ENCODE measurements at places on chromosomes 6 and 20. TPM values are rescaled to one million over a fixed set of nuclear protein-coding genes. Genes with fewer than 3 reads are reported as not detected.
A peak's percentile ranks its signal among the peaks of the same experiment; 100 is the strongest.

DNA sequence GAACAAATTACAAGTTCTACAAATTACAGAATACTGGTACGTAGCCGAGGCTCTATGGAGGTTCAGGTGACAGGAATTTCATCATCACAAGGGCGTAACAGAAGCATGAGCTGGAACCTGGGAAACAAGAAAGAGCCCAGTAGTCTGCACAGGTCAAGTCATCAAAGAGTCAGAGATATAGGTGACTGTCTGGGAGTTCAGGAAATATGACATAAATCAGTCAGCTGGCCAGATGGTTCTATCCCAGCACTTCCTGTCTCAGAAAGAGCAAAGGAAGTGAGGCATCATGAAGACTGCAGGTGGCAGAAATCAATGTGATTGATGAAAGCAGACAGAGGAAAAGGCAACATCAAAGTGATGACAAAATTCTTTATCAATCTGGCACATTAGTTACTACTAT lies 23.3 kb downstream of the MYCT1 start:
- H3K27ac ChIP-seq, result no peak overlapping the region
- no peak overlapping the region for H3K4me3 ChIP-seq
- no peak for DNase-seq
- no peaks in the 10 kb centered on the region for H3K36me3 ChIP-seq

DNA sequence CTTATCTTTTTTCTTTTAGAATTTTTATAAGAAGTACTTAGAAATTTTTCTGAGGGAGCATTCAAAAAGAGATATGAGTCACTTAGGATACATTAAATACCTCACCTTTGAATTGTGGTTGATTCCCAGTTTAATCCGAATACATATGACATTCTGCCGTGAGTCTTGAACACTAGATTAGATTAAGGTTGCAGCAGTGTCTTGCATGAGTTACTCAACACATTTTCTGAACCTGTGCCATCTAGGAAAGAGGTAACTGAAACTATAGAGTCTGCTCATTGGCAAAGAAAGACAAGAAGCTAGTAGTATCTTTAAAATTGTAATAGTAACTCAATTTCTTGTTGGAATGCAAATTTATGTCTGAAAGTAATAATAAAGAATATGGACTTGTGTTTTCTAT lies 14.9 kb downstream of the PEX3 start:
- peaks cover 2% of the 10 kb centered on the region for H3K4me1 ChIP-seq
- H3K27ac ChIP-seq, result no peak overlapping the region
- no peaks in the 10 kb centered on the region for H3K27me3 ChIP-seq
- H3K36me3 ChIP-seq, result peaks cover 29% of the 10 kb centered on the region

Gene SLCO4A1
- 55.2 TPM for total RNA-seq

GRCh38 chr6:27295301-27296079 lies 16.6 kb downstream of the POM121L2 start:
- peak overlapping the region; percentile 11 for H3K27ac ChIP-seq
- H3K27me3 ChIP-seq, result peaks cover 76% of the 10 kb centered on the region
- peak overlapping the region; percentile 4 for H3K4me3 ChIP-seq
- no peak for DNase-seq
- H3K36me3 ChIP-seq, result peaks cover 7% of the 10 kb centered on the region

Gene FUT9
- not detected for total RNA-seq

Gene EGFL8
- 8.6 TPM for total RNA-seq

DNA sequence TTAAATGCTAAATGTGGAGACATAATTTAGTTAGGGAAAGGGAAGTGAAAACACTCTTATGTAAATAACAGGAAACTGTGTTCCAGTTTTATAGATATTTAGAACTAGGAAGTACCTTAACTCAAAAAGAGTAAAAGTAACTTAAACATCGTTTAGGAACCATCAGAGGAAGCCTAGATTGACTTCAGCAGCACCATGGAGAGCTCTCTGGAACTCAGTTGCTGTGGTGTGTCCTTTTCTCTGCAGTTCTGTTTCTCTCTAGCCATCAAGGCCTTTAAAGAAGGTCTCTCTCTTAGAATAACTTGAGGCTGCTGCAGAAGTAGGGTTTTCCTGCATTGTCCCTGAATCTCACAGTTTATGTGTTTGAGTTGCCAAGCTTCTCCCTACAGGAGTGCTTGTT lies 26.9 kb downstream of the CLVS2 start:
- H3K4me1 ChIP-seq, result no peaks in the 10 kb centered on the region
- H3K4me3 ChIP-seq, result no peak overlapping the region
- H3K27ac ChIP-seq, result no peak overlapping the region
- no peaks in the 10 kb centered on the region for H3K36me3 ChIP-seq

GRCh38 chr6:169288591-169288990 lies 34.9 kb upstream of the THBS2 start:
- no peaks in the 10 kb centered on the region for H3K36me3 ChIP-seq
- no peak for DNase-seq
- no peaks in the 10 kb centered on the region for H3K4me1 ChIP-seq
- H3K27ac ChIP-seq, result no peak overlapping the region
- H3K4me3 ChIP-seq, result no peak overlapping the region

- H3K27me3 ChIP-seq, result no peaks in the 10 kb centered on the region
- H3K27ac ChIP-seq, result peak overlapping the region; percentile 71
- peaks cover 22% of the 10 kb centered on the region for H3K4me1 ChIP-seq
- peak; percentile 9 for DNase-seq
- peaks cover 2% of the 10 kb centered on the region for H3K36me3 ChIP-seq
Observed at GRCh38 chr6:156269751-156270369, 507.3 kb upstream of the ARID1B start.

DNA sequence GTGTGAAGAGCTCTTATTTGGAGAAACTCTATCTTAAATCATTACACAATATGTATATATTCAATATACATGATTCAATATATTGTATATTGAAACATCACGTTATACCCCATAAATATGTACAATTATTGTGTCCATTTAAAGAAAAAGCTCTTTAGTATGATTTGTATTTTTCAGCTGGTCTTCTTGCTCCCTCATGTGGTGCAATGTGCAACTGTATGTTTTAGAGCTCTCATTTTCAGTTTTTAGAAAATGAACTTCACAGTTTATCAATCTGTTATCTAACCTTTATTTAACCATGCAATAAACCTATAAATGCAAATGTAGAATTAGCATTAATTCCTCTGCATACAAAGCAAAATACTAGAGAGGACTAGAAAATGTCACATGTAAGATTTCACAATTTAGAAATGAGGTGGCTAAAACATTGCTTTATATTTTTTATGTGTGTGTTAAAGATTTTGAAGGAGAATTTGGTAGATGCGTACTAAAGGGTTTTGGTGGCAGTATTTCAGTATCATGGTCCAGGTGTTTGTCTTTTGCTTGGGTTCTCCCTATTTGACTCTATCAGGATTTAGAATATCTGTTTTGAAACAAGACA lies 167.1 kb downstream of the PHF3 start:
- H3K4me1 ChIP-seq, result peaks cover 6% of the 10 kb centered on the region
- no peaks in the 10 kb centered on the region for H3K36me3 ChIP-seq
- no peak overlapping the region for H3K4me3 ChIP-seq
- no peaks in the 10 kb centered on the region for H3K27me3 ChIP-seq
- no peak overlapping the region for H3K27ac ChIP-seq

GRCh38 chr6:165266191-165266590 lies 43.2 kb downstream of the C6orf118 start:
- DNase-seq, result no peak
- no peaks in the 10 kb centered on the region for H3K36me3 ChIP-seq
- H3K27me3 ChIP-seq, result no peaks in the 10 kb centered on the region
- no peak overlapping the region for H3K4me3 ChIP-seq

GRCh38 chr6:56356426-56356825 lies 109.0 kb upstream of the COL21A1 start:
- no peaks in the 10 kb centered on the region for H3K4me1 ChIP-seq
- H3K27ac ChIP-seq, result no peak overlapping the region
- H3K36me3 ChIP-seq, result no peaks in the 10 kb centered on the region
- no peak for DNase-seq
- H3K27me3 ChIP-seq, result peaks cover 4% of the 10 kb centered on the region

- H3K4me3 ChIP-seq, result no peak overlapping the region
- peaks cover 28% of the 10 kb centered on the region for H3K27me3 ChIP-seq
- H3K27ac ChIP-seq, result no peak overlapping the region
- DNase-seq, result no peak
Observed at GRCh38 chr6:53352360-53352759, 3.6 kb upstream of the ELOVL5 start.

Gene TUBB2B
- not detected for total RNA-seq

Gene TMEM239
- not detected for total RNA-seq

- no peak for DNase-seq
- H3K4me3 ChIP-seq, result no peak overlapping the region
- no peaks in the 10 kb centered on the region for H3K4me1 ChIP-seq
- H3K36me3 ChIP-seq, result no peaks in the 10 kb centered on the region
Observed at GRCh38 chr20:23072892-23073586, 13.1 kb downstream of the CD93 start.

Gene LPA
- total RNA-seq, result not detected

DNA sequence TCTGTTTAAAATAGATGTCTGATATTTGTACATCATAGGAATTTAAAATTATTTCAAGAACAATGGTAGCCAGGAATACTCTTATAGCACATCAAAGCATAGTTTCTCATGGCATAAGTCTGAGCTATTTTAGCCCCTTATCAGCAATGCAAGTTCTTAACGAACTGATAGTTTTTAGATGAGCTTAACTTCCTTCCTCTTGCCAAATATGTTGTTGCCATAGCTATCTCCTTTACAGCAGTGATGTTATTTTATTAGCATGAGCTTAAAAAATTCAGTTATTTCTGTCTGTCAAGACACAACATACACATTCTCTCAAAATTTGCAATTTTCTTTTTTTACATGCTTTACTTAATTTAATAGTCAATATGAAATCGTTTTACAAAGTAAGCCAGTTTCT lies 867.2 kb downstream of the PHF3 start:
- no peak overlapping the region for H3K4me3 ChIP-seq
- DNase-seq, result no peak
- H3K27me3 ChIP-seq, result no peaks in the 10 kb centered on the region
- H3K36me3 ChIP-seq, result no peaks in the 10 kb centered on the region
